Esophagus muscularis mucosa (tissue), 4 donors: ENCODE measurements at places on chromosomes 6 and 20.

DNA sequence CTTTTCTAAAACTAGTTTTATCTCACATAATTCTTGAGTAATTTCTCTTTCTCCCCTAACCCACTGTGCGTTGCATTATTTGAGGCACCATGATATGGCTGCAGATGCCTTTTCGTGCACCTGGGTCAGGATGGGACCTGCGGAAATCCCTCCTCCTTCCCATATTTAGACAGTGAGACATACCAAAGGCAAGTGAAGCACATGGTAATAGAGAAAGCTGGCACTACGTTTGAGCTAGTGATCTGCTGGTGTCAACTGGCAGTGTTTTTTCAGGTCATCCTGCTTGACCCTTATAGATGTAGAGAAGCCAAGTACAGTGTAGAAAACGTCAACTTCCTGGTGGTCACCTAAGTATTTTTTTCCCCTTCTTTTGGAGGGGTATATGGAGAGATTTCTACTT is 71.7 kb downstream of the FOXO3 start:
- DNase-seq: no peak

DNA sequence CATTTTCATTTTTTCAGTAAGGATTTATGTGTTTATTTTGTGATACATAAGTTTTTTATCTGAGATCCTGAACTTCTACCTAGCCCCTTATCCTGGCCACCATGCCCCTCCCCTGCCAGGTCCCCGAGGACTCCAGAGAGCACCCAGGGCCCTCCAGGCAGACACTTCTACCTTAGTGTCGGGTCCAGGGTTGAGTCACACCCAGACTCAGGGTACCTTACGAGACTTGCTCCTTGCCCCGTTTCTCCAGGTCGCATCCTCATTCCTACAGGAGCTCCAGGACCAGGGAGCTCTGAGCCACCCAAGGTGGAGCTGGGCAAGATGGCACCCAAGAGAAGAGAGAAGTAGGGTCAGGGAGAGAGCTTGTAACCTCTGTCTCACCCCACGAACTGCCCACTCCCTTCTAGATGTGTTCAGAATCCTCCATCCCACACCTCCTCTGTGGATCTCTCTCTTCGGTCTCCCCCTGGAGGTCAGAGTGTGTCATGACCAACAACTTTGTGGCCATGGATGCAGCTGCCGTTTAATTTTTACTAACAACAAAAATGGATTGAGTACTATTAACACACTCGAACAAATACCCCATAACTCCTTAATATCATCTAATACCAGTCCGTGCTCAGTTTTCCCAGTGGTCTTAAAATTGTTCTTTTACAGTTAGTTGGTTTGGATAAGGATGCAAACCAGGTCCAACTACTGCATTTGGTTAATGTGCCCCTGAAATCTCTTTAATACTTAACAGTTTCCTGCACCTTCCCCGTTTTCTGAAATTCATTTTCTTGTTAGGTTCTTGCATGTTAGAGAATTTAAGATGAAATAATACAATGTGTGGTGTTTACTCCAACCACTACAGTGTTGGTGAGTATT is 130.6 kb upstream of the INSM1 start:
- peak; percentile 91 for DNase-seq

- DNase-seq: no peak
Measured at GRCh38 chr6:24658573-24659560, 7.8 kb downstream of the TDP2 start.

- no peak for DNase-seq
Measured at GRCh38 chr6:43159599-43159998, 11.5 kb upstream of the SRF start.

GRCh38 chr6:45644720-45645119 is 267.0 kb upstream of the SUPT3H start:
- no peak for DNase-seq

DNA sequence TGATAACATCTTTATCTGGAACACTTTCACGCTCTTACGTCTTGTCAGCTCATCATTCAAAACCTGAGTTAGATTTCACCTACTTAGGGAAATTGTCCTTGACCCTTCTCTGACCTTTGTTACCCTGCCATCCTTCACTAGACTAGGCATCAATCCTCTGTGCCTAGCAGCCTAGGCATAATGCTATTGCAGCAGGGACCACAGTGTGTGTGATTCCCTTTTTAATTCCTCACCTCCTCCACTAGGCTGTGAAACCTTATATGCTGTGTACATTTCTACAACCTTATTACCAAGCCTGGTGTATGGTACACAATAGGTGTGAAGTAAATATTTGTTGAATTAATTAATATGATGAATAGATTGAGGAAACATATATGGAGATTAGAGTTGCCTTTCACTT is 66.7 kb upstream of the DEFB112 start:
- DNase-seq: no peak

DNA sequence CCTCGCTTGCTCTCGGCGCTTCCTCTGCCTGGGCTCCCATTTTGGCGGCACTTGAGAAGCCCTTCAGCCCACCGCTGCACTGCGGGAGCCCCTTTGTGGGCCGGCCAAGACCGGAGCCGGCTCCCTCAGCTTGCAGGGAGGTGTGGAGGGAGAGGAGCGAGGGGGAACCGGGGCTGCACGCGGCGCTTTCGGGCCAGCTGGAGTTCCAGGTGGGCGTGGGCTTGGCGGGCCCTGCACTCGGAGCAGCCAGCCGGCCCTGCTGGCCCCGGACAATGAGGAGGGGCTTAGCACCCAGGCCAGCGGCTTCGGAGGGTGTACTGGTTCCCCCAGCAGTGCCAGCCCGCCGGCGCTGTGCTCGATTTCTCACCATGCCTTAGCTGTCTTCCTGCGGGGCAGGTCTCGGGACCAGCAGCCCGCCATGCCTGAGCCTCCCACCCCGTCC is 10.2 kb upstream of the SRPK1 start:
- no peak for DNase-seq

- no peak for DNase-seq
Measured at GRCh38 chr6:6417475-6417874, 97.0 kb upstream of the F13A1 start.

DNA sequence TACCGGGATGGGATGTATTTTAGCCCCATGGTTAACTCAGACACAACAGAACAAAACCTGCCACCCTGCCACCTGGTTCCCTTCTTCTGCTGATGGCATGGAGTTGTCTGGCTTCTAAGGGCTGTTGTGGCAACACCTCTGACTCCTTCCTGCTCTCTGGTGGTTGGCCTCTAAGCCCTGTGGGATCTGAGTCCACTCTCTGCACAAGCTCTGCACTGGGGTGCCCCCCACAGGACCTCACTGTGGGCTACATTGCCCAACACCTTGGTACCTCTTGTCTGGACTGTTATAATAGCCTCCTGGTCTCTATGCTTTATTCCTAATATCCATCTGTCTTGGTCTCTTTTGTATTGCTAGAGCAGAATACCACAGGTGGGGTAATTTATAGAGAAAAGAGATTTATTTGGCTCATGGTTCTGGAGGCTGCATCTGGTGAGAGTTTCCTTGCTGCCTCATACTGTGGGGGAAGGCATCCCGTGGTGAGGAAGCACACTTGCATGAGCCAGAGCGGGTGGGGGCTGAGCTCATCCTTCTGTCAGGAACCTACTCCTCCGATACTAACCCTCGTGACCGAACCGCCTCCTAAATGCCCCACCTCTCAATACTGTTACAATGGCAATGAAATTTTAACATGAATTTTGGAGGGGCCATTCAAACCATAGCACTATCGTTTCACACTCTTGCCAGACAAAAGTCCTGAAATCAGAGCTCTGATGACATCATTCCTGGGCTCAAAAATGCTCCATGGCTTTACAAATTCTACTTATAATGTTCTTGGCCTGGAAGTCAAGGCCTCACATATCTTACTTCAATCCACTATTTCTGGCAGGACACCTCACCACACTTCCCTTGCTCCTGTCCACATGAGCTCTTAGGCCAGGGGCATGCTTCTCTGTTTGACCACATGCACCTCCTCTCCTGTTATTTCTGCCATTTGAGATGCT is 127.2 kb downstream of the PAX1 start:
- no peak for DNase-seq

DNA sequence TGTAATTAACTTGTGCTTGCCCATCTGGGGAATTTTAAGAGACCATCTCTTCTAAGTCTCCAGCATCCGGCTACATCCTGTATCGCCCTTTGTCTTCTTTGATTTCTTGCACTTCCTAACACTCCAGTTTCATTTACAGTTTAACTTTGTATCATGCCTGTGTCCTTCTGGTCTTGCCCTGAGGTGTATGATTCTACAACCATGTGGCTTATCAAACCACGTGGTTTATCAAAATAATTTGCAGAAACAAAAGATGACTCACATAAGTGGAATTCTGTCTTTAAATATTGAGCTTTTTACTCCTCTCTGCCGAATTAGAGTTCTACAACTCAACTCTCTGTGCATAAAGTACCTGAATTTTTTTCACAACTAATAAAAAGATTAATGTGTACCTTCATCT is 580.7 kb downstream of the KIF16B start:
- DNase-seq: no peak

DNA sequence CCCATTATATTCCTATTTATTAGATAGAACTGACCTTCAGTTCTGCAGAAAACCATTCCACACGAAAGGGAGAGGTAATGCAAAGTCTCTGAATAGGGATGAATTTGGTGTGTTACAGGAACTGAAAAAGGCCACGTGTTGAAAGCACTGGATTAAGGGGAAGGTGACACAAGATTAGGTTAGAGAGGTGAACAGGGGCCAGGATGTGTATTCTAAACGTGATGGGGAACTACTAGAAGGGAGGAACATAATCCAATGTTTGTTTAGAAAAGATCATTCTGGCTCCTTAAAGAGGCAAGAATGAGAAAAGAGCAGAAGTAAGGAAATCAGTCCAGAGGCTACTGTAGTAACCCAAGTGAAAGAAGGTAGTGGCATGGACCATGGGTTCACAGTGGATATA is 6.3 kb upstream of the ZKSCAN8 start:
- DNase-seq: no peak

DNA sequence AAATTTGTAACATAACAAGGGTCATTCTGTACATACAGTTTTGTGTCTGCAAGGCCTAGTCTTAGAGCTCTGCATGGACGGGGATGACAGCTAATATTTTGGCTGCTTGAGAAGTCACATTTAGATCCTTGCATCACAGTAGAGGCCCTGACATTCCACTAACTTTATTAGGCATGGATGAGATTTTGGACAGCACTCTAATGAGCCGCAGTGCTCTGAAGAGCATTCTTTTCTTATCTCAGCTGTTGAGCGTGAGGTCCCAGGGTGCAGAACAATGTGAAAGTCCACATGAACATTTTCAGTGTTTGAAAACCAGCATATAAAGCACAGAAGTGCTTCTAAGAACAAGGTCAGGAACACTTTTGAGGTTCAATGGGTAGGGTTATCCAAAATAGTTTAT is 58.9 kb downstream of the IPCEF1 start:
- DNase-seq: no peak

- no peak for DNase-seq
Measured at GRCh38 chr6:114158411-114158810, 184.4 kb downstream of the HS3ST5 start.

DNA sequence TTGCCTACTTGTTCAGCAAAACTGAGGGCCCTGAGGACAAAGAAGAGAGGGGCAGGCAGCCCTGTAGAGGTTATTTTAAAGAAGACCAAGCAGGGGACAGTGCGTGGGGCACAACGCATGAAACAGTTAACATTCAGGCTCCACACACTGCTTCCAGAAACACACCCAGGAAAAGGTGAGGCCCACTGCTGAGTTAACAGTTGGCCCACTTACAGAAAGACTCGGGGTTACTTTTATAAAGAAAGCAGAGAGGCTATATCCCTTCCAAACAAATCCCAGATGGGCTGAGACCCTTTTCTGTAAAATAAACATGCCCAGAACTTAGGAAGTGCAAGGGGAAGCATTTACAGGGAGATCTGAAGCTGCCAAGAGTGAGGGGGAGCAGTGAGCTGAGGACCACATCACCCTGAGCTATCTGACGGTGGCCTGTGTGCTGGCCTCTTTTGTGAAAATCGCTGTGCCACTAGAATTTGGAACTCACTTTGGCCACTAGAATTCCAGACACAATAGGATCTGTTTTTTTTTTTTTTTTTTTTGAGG is 49.8 kb upstream of the SSTR4 start:
- no peak for DNase-seq

GRCh38 chr6:15864038-15864707 is 201.3 kb upstream of the DTNBP1 start:
- DNase-seq: no peak

DNA sequence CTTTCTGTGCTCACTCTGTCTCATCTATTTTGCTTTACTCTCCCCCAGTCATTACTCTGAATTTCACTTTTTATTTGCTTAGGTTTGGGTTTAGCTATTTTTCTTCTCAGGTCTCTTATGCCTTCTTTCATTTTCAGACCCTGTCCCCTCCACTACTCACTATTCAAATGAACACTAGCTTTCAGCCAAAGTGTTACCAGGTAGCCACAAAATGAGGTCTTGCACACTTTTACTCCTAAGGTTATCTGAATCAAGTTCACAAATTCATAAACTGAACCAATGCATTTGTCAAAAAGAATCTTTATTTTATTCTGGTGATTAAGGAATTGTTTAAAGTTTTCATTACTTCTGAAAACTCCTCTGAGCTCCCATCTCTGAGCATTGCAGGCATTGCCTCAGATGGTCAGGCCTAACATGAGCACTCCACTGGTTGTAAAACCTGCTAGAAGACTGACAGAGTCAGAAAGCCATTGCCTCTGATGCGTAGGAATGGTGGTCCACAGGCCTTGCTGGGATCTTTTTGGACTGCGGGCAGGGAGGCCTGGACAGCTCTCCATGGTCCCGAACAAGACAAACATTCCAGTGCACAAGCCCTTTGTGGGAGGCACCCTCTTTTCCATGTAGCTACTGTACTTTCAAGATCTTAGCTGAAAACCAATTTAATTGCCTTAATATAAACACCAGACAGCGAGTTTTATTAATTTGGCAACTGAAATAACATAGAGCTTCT is 48.5 kb downstream of the FYN start:
- no peak for DNase-seq

GRCh38 chr6:127404594-127405178 is 54.5 kb downstream of the KIAA0408 start:
- DNase-seq: no peak

DNA sequence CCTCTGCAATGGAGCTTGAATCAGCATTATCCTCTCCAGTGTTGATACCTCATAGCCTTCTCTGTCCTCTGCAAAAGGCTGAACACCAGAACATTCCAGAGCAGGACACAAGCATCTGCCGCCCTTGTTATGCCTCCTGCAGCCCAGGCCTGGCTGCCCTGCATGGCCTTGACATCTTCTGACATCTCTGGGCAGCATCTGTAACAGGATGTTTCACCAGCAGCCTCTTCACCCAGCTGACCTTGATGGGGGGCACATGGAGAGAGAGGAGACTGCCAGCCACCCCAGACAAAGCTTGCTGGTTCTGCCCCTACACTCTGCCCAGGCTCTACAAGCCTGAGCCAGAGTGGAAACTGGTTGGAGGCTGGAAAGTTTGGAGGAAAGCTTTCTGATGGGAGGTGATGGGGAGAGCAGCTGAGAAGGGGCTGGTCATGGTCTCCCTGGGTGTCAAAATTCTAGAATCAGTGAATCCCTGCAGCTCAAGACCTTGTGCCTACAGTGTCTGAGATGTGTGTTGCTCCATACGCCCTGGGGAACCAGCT is 145.1 kb downstream of the MRPL14 start:
- DNase-seq: no peak

- DNase-seq: no peak
Measured at GRCh38 chr6:16437095-16437494, 198.7 kb downstream of the GMPR start.

- DNase-seq: no peak
Measured at GRCh38 chr6:166957087-166957804, 896 bp upstream of the RNASET2 start.

GRCh38 chr20:24738058-24738775 is 210.9 kb upstream of the CST7 start:
- peak; percentile 88 for DNase-seq
